ENCODE measurements at places on chromosomes 6 and 20.
A peak's percentile ranks its signal among the peaks of the same experiment; 100 is the strongest.

GRCh38 chr6:32244946-32245398 lies 21.1 kb upstream of the NOTCH4 start:
- peak; percentile 62 for DNase-seq

GRCh38 chr6:169253337-169254238 lies at the start of gene THBS2:
Gene THBS2 (minus strand): TSS chr6:169253846. CDS start chr6:169250784, 3,062 bp downstream.
- no peak for DNase-seq

- DNase-seq, result no peak
Observed at GRCh38 chr6:125655511-125655910, 93.9 kb upstream of the HEY2 start.

- no peak for DNase-seq
Observed at GRCh38 chr6:109516929-109517328, 33.9 kb upstream of the ZBTB24 start.

DNA sequence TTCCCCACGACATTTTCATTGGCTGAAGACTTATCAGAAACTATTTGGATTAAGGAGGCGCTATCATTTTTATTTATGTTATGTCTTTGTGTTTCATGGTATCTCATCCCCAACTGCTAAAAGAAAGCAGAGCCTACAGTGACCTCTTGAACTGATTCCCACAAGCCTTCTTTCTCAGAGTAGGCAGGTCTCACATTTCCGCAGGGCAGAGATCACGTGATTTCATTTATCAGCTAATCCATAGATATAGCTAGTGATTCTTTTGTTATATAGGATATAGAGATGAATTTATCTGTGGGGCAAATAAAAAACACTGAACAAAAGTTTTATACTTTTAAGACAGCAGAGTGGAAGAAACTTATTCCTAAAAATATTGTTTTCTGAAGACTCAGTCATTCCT lies 25.0 kb upstream of the POPDC3 start:
- DNase-seq, result no peak

GRCh38 chr6:167329014-167329413 lies 4.1 kb downstream of the TTLL2 start:
- DNase-seq, result no peak

- DNase-seq, result no peak
Observed at GRCh38 chr6:55882718-55883569, 7.6 kb upstream of the BMP5 start.

DNA sequence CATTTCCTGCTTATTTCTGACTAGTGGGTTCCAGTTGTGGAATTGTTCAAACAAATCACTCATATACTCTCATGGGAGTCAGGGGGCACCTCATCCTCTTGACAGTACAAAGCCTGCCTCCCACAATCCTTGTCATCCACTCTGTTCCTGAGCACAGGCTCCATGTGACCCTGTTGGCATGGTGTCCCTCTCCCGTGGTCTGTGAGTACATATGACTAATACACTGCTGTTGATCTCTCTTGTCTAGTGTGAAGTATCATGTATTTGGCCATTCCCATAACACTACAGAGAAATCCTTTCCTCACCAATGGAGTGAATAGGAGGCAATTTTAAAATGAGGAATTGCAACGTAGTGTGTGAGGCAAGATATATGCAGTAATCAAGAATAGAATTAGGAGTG lies 185.3 kb downstream of the OGFRL1 start:
- no peak for DNase-seq

- no peak for DNase-seq
Observed at GRCh38 chr6:14031516-14031915, 86.1 kb upstream of the CD83 start.

- no peak for DNase-seq
Observed at GRCh38 chr6:139644821-139645220, 270.4 kb upstream of the CITED2 start.

DNA sequence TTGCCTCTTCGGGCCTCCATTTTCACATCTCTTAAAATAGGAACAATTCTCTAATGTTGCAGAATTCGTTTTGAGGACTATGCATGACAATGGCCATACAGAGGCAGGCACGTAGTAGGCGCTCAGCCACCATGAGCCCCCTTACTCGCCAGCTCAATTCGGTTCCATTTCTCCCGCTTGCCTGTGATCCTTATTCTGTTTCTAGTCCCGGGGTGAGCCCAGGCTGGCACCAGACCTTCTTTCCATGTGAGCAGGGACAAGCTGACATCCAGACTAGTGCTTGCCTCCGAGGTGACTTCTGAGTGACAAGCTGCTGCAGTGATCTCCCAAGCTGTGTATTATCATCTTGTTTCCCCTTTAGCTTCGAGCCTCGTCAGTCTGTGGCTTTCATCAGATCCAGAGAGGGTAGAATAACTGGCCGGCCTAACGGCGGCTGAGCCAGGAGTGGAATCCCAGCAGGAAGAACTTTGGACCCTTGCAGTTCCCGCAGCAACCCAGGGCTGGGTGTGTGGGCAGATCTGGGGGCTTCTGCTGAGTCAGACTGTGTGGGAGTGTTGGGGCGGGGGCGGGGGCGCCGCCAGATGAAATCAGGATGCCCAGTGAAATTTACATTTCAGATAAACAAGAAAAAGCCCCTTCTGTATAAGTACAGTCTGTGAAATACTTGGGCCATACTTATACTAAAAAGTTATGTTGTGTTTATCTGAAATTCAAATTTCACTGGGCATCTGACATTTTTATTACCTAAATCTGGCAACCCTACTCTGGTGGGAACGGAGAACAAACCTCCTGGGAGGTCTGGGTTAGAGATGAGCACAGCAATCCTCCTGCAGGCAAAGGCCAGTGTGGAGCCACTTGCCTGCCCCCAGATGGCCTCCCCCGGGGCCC lies 10.9 kb downstream of the BANF2 start:
- DNase-seq, result no peak

DNA sequence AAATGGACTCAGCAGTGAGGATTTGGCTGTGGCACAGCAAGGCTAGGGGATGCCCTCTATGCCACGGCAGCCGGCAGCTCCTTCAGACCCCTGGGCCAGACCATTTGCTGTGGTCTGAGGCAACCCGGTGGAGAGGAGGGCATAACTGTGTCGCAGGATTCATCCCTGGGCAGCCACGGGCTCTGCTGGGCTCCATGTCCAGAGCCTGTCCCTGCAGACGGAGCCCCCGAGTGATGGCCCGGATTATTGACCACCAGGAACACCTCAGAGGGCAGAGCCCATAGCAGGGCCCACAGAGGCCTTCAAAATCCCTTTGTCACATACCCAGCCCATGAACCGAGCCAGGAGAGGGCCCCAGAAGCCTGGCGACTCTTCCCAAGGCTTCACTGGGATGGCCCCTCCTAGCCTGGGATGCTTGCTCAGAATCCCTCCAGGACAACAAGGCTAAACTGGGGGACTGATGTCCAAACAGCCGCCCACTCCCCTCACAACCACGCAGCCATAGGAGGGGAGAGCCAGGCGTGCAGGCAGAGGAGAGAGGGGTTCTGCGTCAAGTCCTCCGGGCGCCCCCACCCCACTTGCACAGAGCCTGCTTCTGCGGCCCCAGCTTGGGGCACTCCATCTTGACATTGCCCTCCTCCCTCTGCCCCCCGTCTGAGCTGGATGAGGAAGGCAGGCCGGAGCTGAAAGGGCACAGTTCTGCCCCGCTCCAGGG lies 68.2 kb upstream of the AFDN start:
- no peak for DNase-seq

DNA sequence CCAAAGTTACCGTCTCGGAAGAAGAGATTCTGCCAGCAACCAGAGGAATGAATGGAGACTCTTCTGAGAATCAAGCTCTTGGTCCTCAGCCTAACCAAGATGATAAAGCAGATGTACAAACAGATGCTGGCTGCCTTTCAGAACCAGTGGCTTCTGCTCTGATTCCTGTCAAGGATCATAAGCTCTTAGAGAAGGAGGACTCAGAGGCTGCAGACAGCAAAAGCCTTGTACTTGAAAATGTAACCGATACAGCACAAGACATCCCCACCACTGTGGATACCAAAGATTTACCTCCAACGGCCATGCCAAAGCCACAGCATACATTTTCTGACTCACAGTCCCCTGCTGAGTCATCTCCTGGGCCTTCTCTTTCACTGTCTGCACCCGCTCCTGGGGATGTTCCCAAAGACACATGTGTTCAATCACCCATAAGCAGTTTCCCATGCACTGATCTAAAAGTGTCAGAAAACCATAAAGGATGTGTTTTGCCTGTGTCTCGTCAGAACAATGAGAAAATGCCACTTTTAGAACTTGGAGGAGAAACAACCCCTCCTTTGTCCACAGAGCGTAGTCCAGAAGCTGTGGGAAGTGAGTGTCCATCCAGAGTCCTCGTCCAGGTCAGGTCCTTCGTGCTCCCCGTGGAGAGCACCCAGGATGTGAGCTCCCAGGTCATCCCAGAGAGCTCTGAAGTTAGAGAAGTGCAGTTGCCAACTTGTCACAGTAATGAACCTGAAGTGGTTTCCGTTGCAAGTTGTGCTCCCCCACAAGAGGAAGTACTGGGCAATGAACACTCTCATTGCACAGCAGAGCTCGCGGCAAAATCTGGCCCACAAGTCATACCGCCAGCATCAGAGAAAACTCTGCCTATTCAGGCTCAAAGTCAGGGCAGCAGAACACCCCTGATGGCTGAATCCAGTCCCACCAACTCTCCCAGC lies 109.6 kb downstream of the RTN4IP1 start:
- DNase-seq, result peak; percentile 97

GRCh38 chr6:27980111-27980510 lies 23.1 kb downstream of the OR2B6 start:
- DNase-seq, result no peak

- DNase-seq, result no peak
Observed at GRCh38 chr6:17064975-17065374, 36.9 kb upstream of the STMND1 start.

- no peak for DNase-seq
Observed at GRCh38 chr20:34907616-34908469, 31.4 kb downstream of the ACSS2 start.

GRCh38 chr20:3681931-3682781 lies at the start of gene ADAM33:
Gene ADAM33 (minus strand): TSS chr20:3682010. CDS start chr20:3682004, 6 bp downstream.
- no peak for DNase-seq

DNA sequence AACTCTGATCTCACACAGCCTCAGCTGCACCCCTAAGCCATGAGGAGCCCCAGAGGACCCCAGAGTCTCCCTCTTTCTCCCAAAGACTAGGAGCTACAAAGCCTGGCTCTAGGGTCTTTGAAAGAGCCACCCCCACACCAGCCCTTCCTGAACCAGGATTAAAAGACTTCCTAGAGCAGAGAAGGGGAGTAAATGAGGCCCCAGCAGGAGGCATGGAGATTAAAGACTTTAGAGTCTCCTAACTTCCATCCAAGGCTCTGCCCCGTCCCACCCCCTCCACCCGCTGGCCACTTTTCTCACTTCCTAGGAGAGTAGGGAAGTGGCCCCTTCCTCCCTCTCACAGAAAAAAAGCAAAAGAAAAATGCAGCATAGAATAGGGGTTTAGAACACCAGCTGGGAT lies 1.7 kb downstream of the PREX1 start:
- no peak for DNase-seq

DNA sequence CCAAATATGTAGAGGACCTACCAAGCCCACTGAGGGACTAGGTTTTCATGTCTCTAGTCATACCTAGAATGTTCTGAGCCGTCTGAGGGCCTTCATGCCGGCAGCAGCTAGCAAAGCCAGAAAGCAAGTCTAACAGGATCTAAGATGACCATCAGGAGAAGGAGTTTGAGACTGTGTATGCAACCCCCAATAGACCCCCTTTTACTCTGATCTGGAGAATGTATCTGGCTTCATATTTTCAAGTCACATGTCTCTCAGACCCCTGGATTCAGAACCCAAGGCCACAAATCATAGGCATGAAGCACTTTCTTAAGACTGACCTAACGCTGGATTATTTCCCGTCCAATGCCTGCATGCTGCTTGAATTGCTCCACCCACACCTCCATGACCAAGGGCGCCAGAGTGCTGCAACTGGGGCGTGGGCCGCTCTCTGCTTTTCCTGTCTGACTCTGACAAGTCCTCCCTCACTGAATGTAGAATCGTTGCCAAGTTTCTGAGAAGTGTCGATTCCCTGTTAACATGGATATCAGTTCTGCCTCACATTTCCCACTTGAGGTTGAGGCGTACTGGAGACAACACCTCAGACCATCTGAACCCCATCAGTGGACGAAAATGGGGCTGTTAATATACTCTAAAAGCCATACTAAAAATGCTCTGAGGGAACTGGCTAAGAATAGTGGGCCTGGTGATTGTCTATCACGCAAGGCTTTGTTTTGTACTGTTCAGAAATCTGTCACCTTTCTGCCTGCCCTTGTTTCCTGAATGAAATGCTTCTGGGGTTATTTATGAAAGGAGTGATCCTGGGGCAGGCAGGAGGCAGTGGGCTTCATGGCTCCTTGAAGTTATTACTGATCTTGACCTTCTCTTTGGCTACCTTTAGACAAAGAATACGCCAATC lies 23.9 kb upstream of the ASXL1 start:
- DNase-seq, result peak; percentile 86

DNA sequence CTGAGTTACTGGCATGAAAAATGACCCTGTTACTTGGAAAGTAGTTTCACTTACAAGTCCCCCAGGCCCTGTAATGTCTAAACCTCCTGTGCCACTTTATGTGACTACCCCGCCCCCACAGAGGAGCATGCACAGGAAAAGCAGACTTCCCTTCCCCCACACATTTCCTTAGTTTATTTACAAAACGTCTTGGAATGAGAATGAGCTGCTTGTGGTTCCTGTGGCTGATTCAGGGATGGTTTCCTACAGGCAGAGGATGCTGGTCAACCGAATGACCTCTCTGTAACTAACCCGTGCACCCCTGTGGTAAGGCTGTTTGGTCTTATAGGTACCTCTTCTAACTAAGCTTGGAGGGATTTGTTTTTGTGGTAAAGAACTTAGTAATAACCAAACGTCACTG lies 28.5 kb downstream of the RSPO3 start:
- DNase-seq, result no peak

- DNase-seq, result peak; percentile 94
Observed at GRCh38 chr6:32622545-32623401, 14.4 kb upstream of the HLA-DQA1 start.

DNA sequence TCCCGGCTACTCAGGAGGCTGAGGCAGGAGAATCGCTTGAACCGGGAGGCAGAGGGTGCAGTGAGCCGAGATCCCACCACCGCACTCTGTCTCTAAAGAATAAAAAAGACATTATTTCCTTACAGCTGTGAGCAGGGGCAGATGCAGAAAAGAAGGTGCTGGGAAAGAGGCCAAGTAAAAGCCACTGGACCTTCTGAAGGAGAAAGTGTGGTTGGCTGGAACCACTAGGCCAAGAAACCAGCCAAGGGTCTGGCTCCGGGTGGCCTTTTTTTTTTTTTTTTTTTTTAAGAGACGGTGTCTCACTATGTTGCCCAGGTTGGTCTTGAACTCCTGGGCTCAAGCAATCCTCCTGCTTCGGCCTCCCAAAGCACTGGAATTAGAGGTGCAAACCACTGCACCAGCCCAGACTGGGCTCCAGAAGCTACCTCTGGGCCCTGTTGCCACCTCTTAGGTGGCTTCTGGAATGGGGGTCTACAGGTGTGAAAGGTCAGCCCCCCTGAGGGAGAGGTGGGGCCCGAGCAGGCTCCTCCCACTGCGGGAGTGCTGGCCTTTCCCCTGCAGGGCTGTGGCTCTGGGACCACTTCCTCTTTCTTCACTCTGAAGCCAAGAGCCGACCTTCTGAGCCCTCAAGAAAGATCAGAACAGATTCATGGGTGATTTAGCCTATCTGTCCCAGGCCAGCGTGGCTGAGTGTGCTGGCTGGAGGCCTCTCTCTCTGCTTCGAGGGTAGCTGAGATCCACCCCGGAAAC lies at the start of gene FGD2:
FGD2 (plus strand) TSS at position 595 of the 750 bp plus-strand sequence. CDS start 163 bp downstream, outside the sequence.
- DNase-seq, result peak; percentile 89
